Stimulated activated CD8-positive, alpha-beta memory T cell treated with anti-CD3 and anti-CD28 coated beads, Interleukin-2, amount 100 ng/mL, for 1 hour (primary cell): ENCODE measurements at places on chromosomes 7 and 10.

- DNase-seq = no peak
These were observed 119.0 kb downstream of the PTPN20 start for GRCh38 chr10:47030191-47030703.

DNA sequence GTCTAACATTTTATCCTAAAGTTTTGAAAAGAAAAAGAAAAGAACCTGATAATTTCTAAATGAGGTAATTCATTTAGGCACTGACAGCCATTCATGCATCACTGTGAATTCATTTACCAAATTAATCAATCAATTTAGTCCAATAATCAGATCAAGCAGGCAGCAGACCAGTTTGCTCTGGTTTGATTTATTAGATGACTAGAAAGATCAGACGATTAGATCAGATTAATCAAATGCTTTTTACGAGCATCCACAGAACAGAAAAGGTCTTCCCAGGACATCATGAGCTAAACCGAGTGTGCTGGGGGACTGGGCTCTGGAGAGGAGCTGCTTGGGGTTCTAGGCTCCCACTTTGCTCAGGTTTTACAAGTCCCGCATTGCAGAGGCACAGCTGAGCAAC is 226.5 kb upstream of the MYO3A start:
- DNase-seq = no peak

DNA sequence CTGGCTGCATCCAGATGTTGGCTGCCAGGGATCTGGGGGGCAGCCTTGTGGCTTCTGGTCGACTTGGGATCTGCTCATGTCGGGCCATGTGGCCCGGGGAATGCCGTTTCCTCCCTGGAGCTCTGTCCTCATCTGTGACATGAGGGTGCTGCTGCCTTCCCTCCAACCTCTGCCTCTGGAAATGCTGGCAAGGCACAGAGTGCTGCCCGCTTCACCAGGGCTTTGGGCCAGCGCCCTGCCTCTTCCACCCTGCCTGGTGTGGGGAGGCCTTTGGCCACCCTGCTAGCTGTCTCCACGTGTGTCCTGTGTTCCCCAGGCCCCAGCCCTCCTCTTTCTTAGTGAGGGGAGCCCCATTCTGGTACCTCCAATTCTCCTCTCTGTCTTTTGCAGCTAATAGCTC is 5.8 kb upstream of the SMARCD3 start:
- no peak for DNase-seq

DNA sequence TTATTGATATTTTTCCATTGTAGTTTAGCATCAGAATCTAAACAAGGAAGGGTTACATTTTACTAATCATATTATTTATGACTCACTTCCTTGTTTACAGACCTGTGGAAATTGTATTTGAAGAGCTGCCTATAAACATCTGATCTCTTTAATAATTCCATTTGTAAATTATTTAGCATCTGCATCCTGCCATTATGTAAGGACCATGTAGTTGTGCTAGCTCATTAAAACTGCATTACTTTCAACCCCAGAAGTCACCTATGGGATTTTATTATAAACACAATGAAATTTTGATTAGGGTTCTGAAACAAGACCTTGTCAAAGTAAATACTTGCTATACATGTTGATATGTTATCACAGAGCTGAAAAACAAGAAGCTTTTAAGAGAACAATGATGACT is 146.8 kb upstream of the SLC26A5 start:
- DNase-seq = no peak

GRCh38 chr10:4844864-4845263 is 18.9 kb downstream of the AKR1E2 start:
- DNase-seq = no peak
